ENCODE measurements at places on chromosomes 2 and 18. TPM values are rescaled to one million over a fixed set of nuclear protein-coding genes. Genes with fewer than 3 reads are reported as not detected.

GRCh38 chr2:133589456-133589855 is 21.2 kb upstream of the NCKAP5 start:
- no peaks in the 10 kb centered on the region for H3K27me3 ChIP-seq
- H3K27ac ChIP-seq: no peak overlapping the region
- DNase-seq: no peak
- peaks cover 8% of the 10 kb centered on the region for H3K4me1 ChIP-seq
- H3K36me3 ChIP-seq: no peaks in the 10 kb centered on the region

- H3K4me3 ChIP-seq: no peak overlapping the region
- no peak for DNase-seq
- H3K36me3 ChIP-seq: no peaks in the 10 kb centered on the region
- H3K27me3 ChIP-seq: no peaks in the 10 kb centered on the region
- H3K4me1 ChIP-seq: peaks cover 13% of the 10 kb centered on the region
Measured at GRCh38 chr2:189514104-189514503, 66.5 kb downstream of the SLC40A1 start.

- H3K4me1 ChIP-seq: no peaks in the 10 kb centered on the region
- H3K27ac ChIP-seq: no peak overlapping the region
- H3K27me3 ChIP-seq: no peaks in the 10 kb centered on the region
- H3K36me3 ChIP-seq: no peaks in the 10 kb centered on the region
Measured at GRCh38 chr2:109340381-109340780, 211.4 kb downstream of the SH3RF3 start.

GRCh38 chr2:178106053-178106452 is 6.2 kb upstream of the RBM45 start:
- no peak overlapping the region for H3K4me3 ChIP-seq
- H3K4me1 ChIP-seq: no peaks in the 10 kb centered on the region
- H3K27me3 ChIP-seq: no peaks in the 10 kb centered on the region
- no peaks in the 10 kb centered on the region for H3K36me3 ChIP-seq

GRCh38 chr2:208033701-208034502 is 8.6 kb upstream of the PLEKHM3 start:
- no peaks in the 10 kb centered on the region for H3K27me3 ChIP-seq
- DNase-seq: peak; percentile 32

DNA sequence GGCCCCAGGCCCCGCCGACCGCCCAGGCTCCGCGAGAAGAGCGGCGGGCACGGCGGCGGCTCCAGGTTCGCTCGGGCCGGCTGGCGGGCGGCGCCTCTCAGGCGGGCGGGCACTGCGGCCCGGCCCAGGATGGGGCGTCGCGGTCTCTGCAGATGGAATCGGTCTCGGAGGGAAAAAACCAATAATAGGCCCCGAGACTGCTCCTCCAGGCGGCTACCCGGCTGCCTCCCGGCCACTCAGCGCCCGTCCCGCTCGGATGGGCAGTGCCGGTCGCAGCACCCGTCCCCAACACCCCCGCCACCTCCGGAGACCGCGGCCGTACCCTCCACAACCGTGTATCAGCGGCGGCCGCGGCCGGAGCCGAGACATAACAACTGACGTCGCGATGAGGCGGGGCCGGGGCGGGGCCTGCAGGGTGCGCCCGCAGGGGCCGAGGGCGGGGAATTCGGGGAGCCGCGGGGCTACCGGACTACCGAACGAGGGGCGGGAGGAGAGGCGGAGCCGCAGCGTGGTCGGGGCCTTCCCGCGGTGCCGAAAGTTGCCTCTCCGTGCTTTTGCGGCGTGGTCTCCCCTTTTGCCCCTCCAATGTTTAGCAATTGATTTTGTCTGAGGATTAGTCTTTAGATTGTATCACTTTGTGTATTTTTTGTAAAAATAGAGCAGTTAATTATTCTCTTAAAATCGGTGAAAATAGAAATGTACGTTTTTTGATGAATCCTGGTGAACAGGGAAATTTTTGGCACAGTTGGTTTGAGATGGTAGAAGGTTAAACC is at the start of gene RNF103:
TSS of gene RNF103 (minus strand) at position 372 of the 773 bp plus-strand sequence. CDS start 979 bp downstream, outside the sequence.
- DNase-seq: peak; percentile 98
- peaks cover 35% of the 10 kb centered on the region for H3K4me1 ChIP-seq
- no peaks in the 10 kb centered on the region for H3K36me3 ChIP-seq
- no peaks in the 10 kb centered on the region for H3K27me3 ChIP-seq
- peak within 1 kb of the TSS; percentile 94 for H3K4me3 ChIP-seq

- no peak for DNase-seq
- no peaks in the 10 kb centered on the region for H3K36me3 ChIP-seq
- no peak overlapping the region for H3K27ac ChIP-seq
- no peak overlapping the region for H3K4me3 ChIP-seq
Measured at GRCh38 chr2:26363323-26363722, 16.7 kb upstream of the ADGRF3 start.

- no peak overlapping the region for H3K27ac ChIP-seq
- no peak overlapping the region for H3K4me3 ChIP-seq
- no peaks in the 10 kb centered on the region for H3K4me1 ChIP-seq
- H3K36me3 ChIP-seq: no peaks in the 10 kb centered on the region
Measured at GRCh38 chr2:230891509-230891908, 26.8 kb downstream of the ITM2C start.

DNA sequence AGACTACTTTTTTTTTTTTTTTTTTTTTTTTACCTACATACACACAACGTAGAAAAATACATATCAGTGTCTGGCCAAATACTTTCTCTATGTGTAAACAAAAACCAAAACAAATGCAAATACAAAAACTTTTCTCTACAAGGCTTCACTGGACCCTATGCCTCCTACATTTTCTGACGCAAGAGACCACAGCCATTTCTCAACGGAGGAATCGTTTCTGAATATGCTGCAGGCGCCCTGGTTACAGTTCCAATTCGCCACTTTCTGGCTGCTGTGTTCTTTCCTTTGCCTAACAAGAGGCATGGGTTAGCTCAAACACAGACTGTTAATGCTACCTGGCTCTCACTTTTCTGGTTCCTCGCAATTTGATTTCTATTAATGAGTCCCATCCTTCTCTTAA is 96.4 kb downstream of the EPB41L3 start:
- DNase-seq: no peak
- H3K36me3 ChIP-seq: no peaks in the 10 kb centered on the region
- no peak overlapping the region for H3K27ac ChIP-seq
- H3K4me1 ChIP-seq: no peaks in the 10 kb centered on the region
- H3K4me3 ChIP-seq: no peak overlapping the region

- peaks cover 79% of the 10 kb centered on the region for H3K4me1 ChIP-seq
- peak; percentile 65 for DNase-seq
- H3K27ac ChIP-seq: peak overlapping the region; percentile 73
- H3K27me3 ChIP-seq: no peaks in the 10 kb centered on the region
- H3K36me3 ChIP-seq: no peaks in the 10 kb centered on the region
- H3K4me3 ChIP-seq: no peak overlapping the region
Measured at GRCh38 chr2:25310965-25311864, 30.5 kb downstream of the DNMT3A start.

- H3K4me1 ChIP-seq: no peaks in the 10 kb centered on the region
- peaks cover 3% of the 10 kb centered on the region for H3K27me3 ChIP-seq
- no peak overlapping the region for H3K4me3 ChIP-seq
- no peak overlapping the region for H3K27ac ChIP-seq
Measured at GRCh38 chr18:77777163-77777562, 527.5 kb downstream of the GALR1 start.

DNA sequence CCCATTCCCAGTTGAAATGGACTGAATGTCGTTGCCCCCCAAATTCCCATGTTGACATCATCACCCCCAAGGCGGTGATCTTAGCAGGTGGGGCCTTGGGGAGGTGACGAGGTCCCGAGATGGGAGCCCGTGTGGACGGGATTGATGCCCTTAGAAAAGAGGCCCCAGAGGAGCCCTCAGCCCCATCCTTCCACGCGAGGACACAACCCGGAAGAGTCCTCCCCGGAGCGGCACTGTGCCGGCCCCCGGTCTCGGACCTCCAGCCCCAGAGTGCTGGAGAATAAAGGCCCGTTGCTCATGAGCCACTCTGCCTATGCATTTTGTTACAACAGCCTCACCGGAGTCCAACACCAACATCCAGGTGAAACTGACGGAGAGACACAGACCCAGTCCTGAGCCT is 30.4 kb upstream of the SALL3 start:
- H3K27ac ChIP-seq: no peak overlapping the region
- H3K4me1 ChIP-seq: no peaks in the 10 kb centered on the region
- H3K4me3 ChIP-seq: no peak overlapping the region
- H3K36me3 ChIP-seq: no peaks in the 10 kb centered on the region
- no peak for DNase-seq

- no peak overlapping the region for H3K27ac ChIP-seq
- no peaks in the 10 kb centered on the region for H3K4me1 ChIP-seq
- no peaks in the 10 kb centered on the region for H3K27me3 ChIP-seq
Measured at GRCh38 chr18:75287700-75288099, 77.1 kb downstream of the TSHZ1 start.

- DNase-seq: no peak
- H3K27me3 ChIP-seq: no peaks in the 10 kb centered on the region
- H3K4me3 ChIP-seq: no peak overlapping the region
Measured at GRCh38 chr18:60599267-60599666, 226.7 kb upstream of the MC4R start.

GRCh38 chr2:135775420-135775819 is 33.8 kb downstream of the UBXN4 start:
- no peak overlapping the region for H3K27ac ChIP-seq
- no peaks in the 10 kb centered on the region for H3K27me3 ChIP-seq
- H3K4me1 ChIP-seq: peaks cover 9% of the 10 kb centered on the region
- H3K4me3 ChIP-seq: no peak overlapping the region

DNA sequence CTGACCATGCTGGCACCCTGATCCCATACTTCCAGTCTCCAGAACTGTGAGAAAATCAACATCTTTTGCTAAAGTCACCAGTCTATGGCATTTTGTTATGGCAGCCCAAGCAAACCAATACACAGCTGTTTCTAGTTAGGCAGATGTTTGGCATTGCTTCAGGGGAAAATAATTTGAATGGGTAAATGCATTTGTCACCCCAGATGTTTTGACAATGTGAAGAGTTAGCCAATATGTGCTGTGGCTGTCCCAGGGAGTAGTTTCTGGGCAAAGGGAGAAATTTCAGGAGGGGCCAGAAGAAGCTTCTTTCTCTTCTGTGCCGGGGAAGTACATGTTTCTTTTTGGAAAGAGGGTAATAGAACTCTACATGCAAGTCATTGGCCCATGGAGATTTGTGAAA is 619.0 kb downstream of the SLC4A3 start:
- H3K27ac ChIP-seq: no peak overlapping the region
- no peak overlapping the region for H3K4me3 ChIP-seq
- H3K36me3 ChIP-seq: no peaks in the 10 kb centered on the region

DNA sequence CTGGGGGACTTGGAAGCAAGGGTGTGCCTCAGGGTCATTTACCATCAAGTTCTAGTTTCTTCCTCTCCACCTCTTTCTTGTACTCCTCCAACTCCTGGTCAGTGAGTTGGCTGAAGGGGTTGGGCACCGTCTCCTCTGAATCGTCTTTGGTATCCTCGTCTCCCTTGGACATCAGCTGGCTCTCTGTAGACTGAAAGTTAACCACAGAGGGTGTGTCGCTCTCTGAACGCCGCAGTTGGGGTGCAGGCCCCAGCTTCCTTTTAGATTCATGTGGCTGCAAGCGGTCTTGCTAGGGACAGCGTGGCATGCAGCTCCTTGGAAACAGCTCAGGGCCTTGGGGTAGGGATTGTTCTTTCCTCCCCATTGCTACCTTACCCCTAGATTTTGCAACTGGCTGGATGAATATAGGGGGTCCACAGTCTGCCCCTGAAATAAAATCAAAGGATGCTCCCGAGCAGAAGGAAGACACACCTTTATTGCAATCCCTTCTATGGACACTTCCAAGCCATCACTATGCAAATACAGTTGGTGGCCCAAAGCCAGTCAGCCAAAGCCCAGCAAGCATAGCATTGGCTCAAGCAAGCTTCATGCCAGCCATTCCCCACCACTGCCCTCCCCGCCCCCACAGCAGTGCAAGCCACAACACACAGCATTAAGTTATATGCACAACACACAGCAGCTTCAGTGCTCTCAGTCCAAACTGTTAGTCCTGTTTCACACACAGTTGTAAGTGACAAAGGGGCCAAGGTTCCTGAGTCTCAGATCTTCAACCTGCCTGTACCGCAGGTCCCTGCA is 93.2 kb downstream of the ADD2 start:
- H3K27ac ChIP-seq: no peak overlapping the region
- H3K4me3 ChIP-seq: no peak overlapping the region

DNA sequence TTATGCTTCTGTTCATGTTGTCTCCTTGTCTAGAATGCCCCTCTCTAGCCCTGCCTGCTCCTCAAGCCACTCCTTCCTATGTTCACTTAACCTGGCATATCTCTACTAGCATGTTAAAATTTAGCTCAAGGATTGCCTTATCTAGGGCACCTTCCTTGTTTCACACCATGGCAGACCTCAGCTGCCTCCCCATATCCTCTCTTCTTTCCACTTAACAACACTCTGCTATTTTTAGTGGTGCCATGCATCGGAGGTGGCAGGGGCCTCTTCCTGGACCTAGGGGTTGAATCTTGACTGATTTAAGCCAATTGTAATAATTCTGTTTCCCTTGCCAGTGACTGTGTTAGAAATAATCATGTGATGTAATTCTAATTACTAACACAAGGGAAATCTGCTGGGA is 36.9 kb upstream of the FAM98A start:
- no peak for DNase-seq
- no peaks in the 10 kb centered on the region for H3K4me1 ChIP-seq
- no peak overlapping the region for H3K4me3 ChIP-seq
- H3K27me3 ChIP-seq: no peaks in the 10 kb centered on the region

- no peaks in the 10 kb centered on the region for H3K27me3 ChIP-seq
- no peak overlapping the region for H3K4me3 ChIP-seq
- no peak for DNase-seq
- no peaks in the 10 kb centered on the region for H3K36me3 ChIP-seq
Measured at GRCh38 chr2:9112079-9112721, 94.4 kb upstream of the ASAP2 start.

GRCh38 chr2:32523686-32524085 is 104.2 kb upstream of the TTC27 start:
- no peaks in the 10 kb centered on the region for H3K27me3 ChIP-seq
- no peak overlapping the region for H3K4me3 ChIP-seq
- DNase-seq: no peak
- no peak overlapping the region for H3K27ac ChIP-seq
- no peaks in the 10 kb centered on the region for H3K4me1 ChIP-seq

GRCh38 chr2:30701782-30702181 is 105.5 kb downstream of the CAPN13 start:
- no peak overlapping the region for H3K27ac ChIP-seq
- H3K36me3 ChIP-seq: no peaks in the 10 kb centered on the region
- peaks cover 4% of the 10 kb centered on the region for H3K4me1 ChIP-seq
- no peaks in the 10 kb centered on the region for H3K27me3 ChIP-seq
- no peak overlapping the region for H3K4me3 ChIP-seq
- no peak for DNase-seq

SIX2 gene
- 1.1 TPM for polyA plus RNA-seq

COL4A4 gene
- 0.84 TPM for polyA plus RNA-seq

ANO7 gene
- 0.73 TPM for polyA plus RNA-seq

SPATA3 gene
- polyA plus RNA-seq: not detected

NFATC1 gene
- 6.3 TPM for polyA plus RNA-seq

AKAIN1 gene
- not detected for polyA plus RNA-seq

FASTKD2 gene
- 22.8 TPM for polyA plus RNA-seq

ANKRD62 gene
- polyA plus RNA-seq: not detected

GKN2 gene
- polyA plus RNA-seq: not detected

METTL8 gene
- polyA plus RNA-seq: 1.7 TPM

TTC39C gene
- polyA plus RNA-seq: 3.5 TPM

DSC3 gene
- 0.39 TPM for polyA plus RNA-seq

CD28 gene
- polyA plus RNA-seq: 0.15 TPM

Data from heart right ventricle (tissue), 16 donors.